Adrenal gland (tissue), 19 donors: ENCODE measurements at places on chromosomes 11 and 22. TPM values are rescaled to one million over a fixed set of nuclear protein-coding genes. Genes with fewer than 3 reads are reported as not detected.

PHOX2A gene
- 0.32 TPM for total RNA-seq

DNAJB7 gene
- not detected for total RNA-seq

EHF gene
- total RNA-seq = 1.8 TPM

PPM1F gene
- 45.3 TPM for total RNA-seq

GRCh38 chr22:23315341-23315917 lies 135.1 kb downstream of the BCR start:
- no peaks in the 10 kb centered on the region for H3K4me1 ChIP-seq
- H3K4me3 ChIP-seq = no peak overlapping the region
- no peak overlapping the region for H3K27ac ChIP-seq
- peak; percentile 82 for DNase-seq
- H3K27me3 ChIP-seq = no peaks in the 10 kb centered on the region
- H3K36me3 ChIP-seq = peaks cover 27% of the 10 kb centered on the region

- H3K27me3 ChIP-seq = no peaks in the 10 kb centered on the region
- peaks cover 27% of the 10 kb centered on the region for H3K36me3 ChIP-seq
- DNase-seq = peak; percentile 60
- H3K4me1 ChIP-seq = peaks cover 43% of the 10 kb centered on the region
- no peak overlapping the region for H3K4me3 ChIP-seq
Measured at GRCh38 chr11:504053-504993, 2.7 kb downstream of the RNH1 start.

GRCh38 chr11:62493801-62494200 lies 52.8 kb downstream of the AHNAK start:
- H3K4me3 ChIP-seq = no peak overlapping the region
- H3K4me1 ChIP-seq = no peaks in the 10 kb centered on the region
- no peaks in the 10 kb centered on the region for H3K27me3 ChIP-seq
- no peaks in the 10 kb centered on the region for H3K36me3 ChIP-seq
- no peak for DNase-seq
- H3K27ac ChIP-seq = no peak overlapping the region

DNA sequence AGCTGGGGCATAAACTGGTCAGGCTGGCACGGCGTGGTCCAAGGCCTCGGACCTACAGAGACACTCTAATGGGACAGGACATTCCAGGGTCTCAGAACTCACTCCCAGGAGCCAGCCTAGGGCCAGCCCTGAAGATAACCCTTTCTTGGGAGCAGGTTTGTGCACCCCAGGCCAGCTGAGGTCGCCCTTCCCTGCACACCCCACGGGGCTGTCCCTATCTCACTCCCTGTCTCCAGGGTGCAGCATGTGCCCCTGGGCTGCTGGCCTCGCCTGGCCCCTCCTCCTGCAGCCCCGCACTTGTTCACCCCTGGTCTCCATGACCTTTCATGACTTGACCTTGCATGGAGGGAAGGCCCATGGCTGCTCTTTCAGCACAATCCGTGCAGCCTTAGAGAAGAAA lies 1321.8 kb downstream of the BRD1 start:
- H3K36me3 ChIP-seq = no peaks in the 10 kb centered on the region
- no peak overlapping the region for H3K4me3 ChIP-seq
- H3K27ac ChIP-seq = no peak overlapping the region
- DNase-seq = no peak
- H3K27me3 ChIP-seq = no peaks in the 10 kb centered on the region

DNA sequence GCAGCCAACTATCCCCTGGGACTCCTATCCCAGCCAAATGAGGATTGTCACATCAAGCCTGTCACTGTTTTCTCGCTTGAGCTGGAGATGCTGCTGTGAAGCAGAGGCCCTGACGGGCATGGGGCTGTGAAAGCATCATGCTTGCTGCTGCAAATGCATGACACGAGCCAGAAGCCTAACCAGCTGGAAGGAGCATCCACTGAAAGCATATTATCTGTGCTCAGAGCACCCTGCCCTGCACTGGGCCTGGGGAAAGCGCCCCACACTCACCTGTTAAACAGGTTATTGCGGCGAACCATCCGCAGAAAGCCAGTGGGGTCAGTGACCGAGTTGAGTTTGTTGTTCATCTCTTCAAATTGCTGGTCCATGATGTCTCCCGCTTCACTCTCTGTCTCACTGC lies 110.9 kb upstream of the PITPNB start:
- no peaks in the 10 kb centered on the region for H3K27me3 ChIP-seq
- H3K4me3 ChIP-seq = no peak overlapping the region
- H3K4me1 ChIP-seq = peaks cover 5% of the 10 kb centered on the region
- no peak for DNase-seq

DNA sequence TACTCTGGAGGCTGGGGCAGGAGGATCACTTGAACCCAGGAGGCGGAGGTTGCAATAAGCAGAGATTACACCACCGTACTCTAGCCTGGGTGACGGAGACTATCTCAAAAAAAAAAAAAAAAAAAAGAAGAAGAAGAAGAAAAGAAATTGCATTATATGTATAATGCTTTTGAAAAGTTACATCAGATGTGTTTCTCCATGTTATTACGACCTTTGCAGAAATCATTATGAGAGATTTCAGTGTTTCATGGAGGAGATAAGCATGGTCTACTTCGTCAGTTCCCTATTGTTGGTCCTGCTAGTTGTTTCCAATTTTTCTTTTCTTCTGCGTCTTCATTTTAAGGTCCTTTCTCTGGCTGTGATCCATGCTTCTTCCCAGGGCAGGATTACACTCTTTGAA lies 3.0 kb downstream of the MIAT start:
- H3K27me3 ChIP-seq = peaks cover 20% of the 10 kb centered on the region
- no peaks in the 10 kb centered on the region for H3K36me3 ChIP-seq
- no peak overlapping the region for H3K4me3 ChIP-seq
- DNase-seq = no peak
- H3K27ac ChIP-seq = no peak overlapping the region

DNA sequence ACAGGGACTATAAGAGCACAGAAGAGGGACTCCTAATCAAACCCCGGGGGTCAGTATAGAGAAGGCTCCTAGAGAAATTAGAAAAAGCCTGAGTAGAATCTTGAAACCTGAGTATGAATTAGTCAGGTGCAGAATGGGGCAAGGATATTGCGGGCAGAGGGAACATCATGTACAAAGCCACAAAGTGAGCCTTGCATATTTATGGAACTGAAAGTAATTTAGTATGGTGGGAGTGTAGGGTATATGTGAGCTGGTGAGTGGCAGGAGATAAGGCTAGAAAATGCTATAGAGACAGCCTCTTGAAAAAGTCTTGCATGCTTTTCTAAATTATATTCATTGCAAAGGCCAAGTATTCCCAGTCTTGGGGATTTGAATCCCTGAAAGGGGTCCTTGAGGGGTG lies 93.7 kb downstream of the STIM1 start:
- DNase-seq = no peak
- no peaks in the 10 kb centered on the region for H3K27me3 ChIP-seq
- H3K4me1 ChIP-seq = peaks cover 3% of the 10 kb centered on the region
- H3K36me3 ChIP-seq = no peaks in the 10 kb centered on the region

- H3K4me3 ChIP-seq = no peak overlapping the region
- H3K4me1 ChIP-seq = no peaks in the 10 kb centered on the region
- DNase-seq = no peak
Measured at GRCh38 chr11:124150684-124151083, 32.5 kb upstream of the OR10D3 start.

DNA sequence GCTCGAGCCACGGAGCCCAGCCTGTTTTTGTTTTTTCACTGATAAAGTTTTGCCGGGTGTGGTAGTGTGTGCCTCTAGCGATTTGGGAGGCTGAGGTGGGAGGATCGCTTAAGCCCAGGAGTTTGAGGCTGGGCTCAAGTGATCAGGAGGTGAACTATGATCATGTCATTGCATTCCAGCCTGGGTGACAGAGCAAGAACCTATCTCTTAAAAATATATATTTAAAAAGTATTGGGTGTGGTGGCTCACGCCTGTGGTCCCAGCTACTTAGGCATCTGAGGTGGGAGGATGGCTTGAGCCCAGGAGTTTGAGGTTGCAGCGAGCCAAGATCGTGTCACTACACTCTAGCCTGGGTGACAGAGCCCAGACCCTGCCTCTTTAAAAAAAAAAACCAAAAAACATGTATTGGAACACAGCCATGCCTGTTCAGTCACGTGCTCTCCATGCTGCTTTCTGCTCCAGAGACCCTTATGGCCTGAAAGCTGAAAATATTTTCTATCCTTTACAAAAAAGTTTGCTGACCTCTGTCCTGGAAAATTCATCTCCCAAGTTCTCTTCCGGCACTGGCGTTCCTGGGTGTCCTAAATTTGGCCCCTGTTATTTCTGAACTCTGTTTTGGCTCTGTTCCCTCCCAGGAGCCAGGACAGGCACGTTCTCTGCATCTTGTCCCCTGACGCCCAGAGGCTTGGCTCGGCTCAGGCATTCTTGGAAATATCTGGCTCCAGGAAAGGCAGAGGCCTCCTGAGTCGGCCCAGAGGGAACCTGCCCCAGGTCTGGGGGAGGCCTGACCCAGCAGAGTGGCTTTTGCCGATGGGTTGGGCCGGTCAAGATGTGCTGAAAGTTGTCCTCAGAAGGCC lies 61.3 kb upstream of the PPP6R3 start:
- no peaks in the 10 kb centered on the region for H3K4me1 ChIP-seq
- no peak overlapping the region for H3K27ac ChIP-seq
- DNase-seq = peak; percentile 68
- peaks cover 27% of the 10 kb centered on the region for H3K36me3 ChIP-seq
- H3K4me3 ChIP-seq = no peak overlapping the region

DNA sequence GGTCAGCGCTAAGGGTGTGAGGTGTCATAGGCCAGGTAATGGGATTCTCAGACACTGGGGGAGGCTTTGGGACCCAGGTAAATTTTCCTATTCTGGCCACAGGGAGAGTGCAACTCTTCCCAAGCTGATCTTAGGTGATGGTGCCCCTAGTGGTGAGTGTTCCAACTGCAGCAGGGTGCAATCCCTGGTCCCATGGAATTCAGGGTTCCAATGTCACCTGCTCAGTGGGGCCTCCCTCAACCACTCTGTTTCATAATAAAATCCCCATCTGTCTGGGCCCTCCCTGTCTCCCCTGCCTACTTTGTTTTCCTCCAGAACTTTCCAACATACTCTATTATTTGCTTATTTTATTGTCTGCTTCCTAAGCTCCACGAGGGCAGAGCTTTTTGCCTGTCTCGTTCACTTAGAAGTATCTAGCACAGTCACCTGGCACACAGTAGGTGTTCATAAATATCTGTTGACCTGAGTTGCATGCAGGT lies 2.9 kb upstream of the SGSM1 start:
- H3K36me3 ChIP-seq = no peaks in the 10 kb centered on the region
- no peak overlapping the region for H3K27ac ChIP-seq
- peak; percentile 58 for DNase-seq
- no peak overlapping the region for H3K4me3 ChIP-seq

- no peak overlapping the region for H3K4me3 ChIP-seq
- H3K27ac ChIP-seq = no peak overlapping the region
- no peak for DNase-seq
- no peaks in the 10 kb centered on the region for H3K36me3 ChIP-seq
Measured at GRCh38 chr22:26599505-26599904, 9.6 kb upstream of the TPST2 start.

GRCh38 chr11:70716986-70717775 lies 318.9 kb downstream of the CTTN start:
- DNase-seq = no peak
- H3K36me3 ChIP-seq = no peaks in the 10 kb centered on the region
- H3K4me1 ChIP-seq = peaks cover 6% of the 10 kb centered on the region
- no peak overlapping the region for H3K4me3 ChIP-seq
- H3K27me3 ChIP-seq = no peaks in the 10 kb centered on the region

DNA sequence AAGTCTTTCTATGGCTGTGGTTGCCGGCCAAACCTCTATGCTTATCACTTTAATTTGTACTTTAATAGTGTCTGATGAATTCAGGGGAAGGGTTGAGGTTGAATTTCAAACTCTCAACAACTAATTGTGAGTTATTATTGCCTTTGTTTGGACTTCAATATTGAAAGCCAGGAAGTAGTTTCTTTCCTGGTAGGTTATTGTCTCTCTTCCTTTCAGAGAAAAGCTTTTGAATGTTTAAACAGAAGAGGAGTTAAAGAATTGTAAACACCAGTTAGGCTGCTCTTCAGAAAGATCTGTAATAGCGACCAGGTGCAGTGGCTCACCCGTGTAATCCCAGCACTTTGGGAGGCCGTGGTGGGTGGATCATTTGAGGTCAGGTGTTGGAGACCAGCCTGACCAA lies 22.2 kb downstream of the NNMT start:
- DNase-seq = no peak
- H3K27me3 ChIP-seq = no peaks in the 10 kb centered on the region
- H3K27ac ChIP-seq = no peak overlapping the region
- H3K4me3 ChIP-seq = no peak overlapping the region

- no peaks in the 10 kb centered on the region for H3K36me3 ChIP-seq
- no peaks in the 10 kb centered on the region for H3K4me1 ChIP-seq
- H3K27ac ChIP-seq = no peak overlapping the region
- H3K4me3 ChIP-seq = no peak overlapping the region
- no peak for DNase-seq
Measured at GRCh38 chr22:35559354-35560005, 18.8 kb downstream of the RASD2 start.

DNA sequence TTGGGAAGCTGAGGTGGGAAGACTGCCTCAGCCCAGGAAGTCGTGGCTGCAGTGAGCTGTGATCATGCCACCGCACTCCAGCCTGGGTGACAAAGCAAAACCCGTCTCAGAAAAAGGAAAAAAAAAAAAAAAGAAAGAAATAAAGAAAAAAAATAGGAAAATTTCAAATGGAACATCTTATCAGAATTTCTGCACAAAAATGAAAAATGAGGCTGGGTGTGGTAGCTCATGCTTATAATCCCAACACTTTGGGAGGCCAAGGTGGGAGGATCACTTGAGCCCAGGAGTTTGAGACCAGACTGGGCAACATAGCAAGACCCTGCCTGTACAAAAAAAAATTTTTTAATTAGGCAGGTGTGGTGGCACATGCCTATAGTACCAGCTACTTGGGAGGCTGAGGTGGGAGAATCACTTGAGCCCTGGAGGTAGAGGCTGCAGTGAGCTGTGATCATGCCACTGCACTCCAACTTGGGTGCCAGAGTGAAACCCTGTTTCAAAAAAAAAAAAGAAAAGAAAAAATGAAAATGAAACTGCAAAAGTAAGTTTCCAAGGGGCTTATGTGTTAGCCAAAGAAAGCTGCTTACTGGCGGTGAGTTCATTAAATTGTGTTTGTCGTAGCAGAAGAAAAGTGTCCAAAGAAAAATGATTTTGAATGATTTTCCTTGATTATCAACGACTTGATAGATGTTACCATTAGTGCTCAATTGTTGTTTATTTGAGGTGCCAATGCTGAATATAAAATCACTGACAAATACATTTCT lies 7.5 kb upstream of the CRKL start:
- no peaks in the 10 kb centered on the region for H3K27me3 ChIP-seq
- no peak overlapping the region for H3K27ac ChIP-seq
- H3K36me3 ChIP-seq = no peaks in the 10 kb centered on the region
- DNase-seq = no peak
- H3K4me1 ChIP-seq = no peaks in the 10 kb centered on the region

- H3K4me1 ChIP-seq = no peaks in the 10 kb centered on the region
- H3K36me3 ChIP-seq = no peaks in the 10 kb centered on the region
- no peak for DNase-seq
- peaks cover 22% of the 10 kb centered on the region for H3K27me3 ChIP-seq
Measured at GRCh38 chr22:27075891-27076290, 418.5 kb downstream of the MIAT start.

- H3K36me3 ChIP-seq = no peaks in the 10 kb centered on the region
- H3K27me3 ChIP-seq = no peaks in the 10 kb centered on the region
- DNase-seq = no peak
- no peak overlapping the region for H3K27ac ChIP-seq
Measured at GRCh38 chr11:120827198-120827597, 196.7 kb upstream of the TBCEL start.

GRCh38 chr11:126034039-126034932 lies 28.4 kb downstream of the CDON start:
- no peak overlapping the region for H3K4me3 ChIP-seq
